ENCODE measurements at places on chromosomes 7 and 10.

- DNase-seq: no peak
Observed at GRCh38 chr7:27126596-27127327, 3.8 kb downstream of the HOXA4 start.

DNA sequence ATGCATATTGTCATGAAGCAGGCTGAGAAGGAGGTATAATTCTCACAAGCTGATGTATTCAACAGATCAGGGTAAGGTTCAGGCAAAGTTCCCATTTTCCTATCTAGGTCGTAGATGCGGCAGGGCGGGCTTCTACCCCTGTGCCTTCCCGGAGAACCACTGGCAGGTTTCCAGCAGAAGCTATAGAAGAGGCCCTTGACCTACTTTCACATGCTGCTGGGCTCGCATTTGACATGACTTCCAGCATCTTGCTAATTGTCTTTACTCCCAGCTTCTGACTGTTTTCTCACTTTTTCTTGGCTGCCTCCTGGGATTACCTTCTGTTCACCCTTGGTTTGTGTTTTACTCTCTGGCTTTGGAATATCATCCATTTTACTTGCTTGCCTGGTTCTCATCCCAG is 32.6 kb upstream of the ORC5 start:
- DNase-seq: no peak

DNA sequence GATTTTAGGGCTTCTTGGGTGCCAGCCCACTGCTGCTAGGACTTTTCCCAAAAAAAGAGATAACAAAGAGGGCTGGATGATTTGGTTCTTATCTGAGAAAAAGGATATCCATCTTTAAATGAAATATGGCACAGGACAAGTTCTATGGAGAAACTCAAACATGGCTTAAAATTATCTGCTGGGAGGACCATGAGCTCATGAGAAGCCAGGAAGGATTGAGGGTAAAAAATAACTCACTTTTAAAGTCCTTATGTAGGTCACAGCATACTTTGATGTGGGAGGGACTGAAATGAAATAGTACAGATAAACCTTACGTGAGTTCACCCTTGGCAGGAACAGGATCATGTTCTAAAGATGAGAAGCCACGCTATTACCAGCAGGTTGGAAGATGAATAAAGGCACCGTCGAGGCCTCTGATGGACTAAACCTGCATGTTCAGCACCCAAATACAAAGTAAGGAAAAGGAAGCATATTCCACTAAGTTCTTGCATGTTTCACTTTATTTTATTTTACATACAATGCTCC is 369.2 kb upstream of the KLF6 start:
- no peak for DNase-seq

GRCh38 chr7:149773446-149774236 is at the start of gene ZNF467:
Gene ZNF467, minus strand, starts transcription at chr7:149773588. Its CDS starts 2,556 bp downstream, at chr7:149771032.
- DNase-seq: no peak

GRCh38 chr7:127961786-127962453 is 69.3 kb downstream of the LRRC4 start:
- DNase-seq: no peak

GRCh38 chr10:115084277-115084850 is 8.8 kb upstream of the ATRNL1 start:
- no peak for DNase-seq

DNA sequence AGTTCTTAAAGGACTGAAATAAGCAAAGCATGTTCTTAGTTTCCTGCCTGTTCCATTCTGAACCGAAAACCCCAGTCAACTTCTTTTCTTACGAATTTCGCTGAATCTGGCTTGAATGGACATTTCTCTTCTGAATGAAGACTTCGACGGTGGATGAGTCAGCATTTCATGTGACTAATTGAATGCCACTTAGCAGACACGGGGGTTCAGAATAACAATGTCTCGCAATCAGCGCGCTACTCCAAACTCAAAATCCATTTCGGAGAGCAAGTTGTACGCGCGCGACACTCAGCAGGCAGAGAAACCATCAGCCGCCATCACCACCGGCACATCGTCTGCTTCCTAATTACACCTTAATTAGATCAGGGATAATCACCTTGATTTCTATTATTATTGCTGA is 239.0 kb upstream of the KLF6 start:
- no peak for DNase-seq

DNA sequence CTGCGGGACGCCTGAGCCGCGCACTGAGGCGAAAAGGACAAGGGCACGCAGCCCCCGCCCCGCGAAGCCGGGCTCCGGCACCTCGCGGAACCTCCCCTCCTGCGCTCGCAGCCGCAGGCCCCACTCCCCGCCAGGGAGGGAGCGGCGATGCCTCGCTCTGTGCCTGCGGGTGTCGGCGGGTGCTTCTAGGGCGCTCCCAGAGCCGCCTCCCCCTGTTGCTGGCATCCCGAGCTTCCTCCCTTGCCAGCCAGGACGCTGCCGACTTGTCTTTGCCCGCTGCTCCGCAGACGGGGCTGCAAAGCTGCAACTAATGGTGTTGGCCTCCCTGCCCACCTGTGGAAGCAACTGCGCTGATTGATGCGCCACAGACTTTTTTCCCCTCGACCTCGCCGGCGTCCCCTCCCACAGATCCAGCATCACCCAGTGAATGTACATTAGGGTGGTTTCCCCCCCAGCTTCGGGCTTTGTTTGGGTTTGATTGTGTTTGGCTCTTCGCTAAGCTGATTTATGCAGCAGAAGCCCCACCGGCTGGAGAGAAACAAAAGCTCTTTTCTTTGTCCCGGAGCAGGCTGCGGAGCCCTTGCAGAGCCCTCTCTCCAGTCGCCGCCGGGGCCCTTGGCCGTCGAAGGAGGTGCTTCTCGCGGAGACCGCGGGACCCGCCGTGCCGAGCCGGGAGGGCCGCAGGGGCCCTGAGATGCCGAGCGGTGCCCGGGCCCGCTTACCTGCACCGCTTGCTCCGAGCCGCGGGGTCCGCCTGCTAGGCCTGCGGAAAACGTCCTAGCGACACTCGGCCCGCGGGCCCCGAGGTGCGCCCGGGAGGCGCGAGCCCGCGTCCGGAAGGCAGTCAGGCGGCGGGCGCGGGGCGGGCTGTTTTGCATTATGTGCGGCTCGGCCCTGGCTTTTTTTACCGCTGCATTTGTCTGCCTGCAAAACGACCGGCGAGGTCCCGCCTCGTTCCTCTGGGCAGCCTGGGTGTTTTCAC is 519 bp downstream of the ITGB8 start:
- peak; percentile 69 for DNase-seq

GRCh38 chr10:44966129-44966815 is 6.7 kb downstream of the RASSF4 start:
- no peak for DNase-seq

DNA sequence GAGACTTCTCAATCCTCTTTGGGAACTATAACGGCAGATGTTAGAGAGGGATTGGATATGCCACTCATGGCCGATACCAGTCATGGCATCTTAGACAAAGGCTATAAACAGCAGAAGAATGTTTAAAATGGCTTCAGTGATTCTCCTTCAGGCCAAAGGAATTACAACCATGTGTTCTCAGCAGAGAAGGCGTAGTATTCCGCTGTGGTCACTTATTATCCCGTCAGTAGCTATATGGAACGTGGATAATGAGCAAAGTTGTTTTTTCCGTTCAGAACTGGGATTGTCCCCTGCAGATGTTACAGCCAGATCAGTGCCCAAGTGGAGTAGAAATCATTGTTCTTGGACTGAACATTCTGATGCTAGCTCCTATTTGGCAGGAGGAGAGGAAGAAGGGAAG is 43.1 kb downstream of the TEX36 start:
- no peak for DNase-seq

- DNase-seq: no peak
Observed at GRCh38 chr7:129189661-129190310, 1.4 kb downstream of the SMO start.

- DNase-seq: no peak
Observed at GRCh38 chr10:96988426-96988825, 156.3 kb downstream of the LCOR start.

- DNase-seq: no peak
Observed at GRCh38 chr7:25669961-25670841, 441.9 kb upstream of the NPVF start.

- DNase-seq: peak; percentile 84
Observed at GRCh38 chr10:123972481-123973401, 81.1 kb upstream of the CPXM2 start.
